ENCODE measurements at places on chromosomes 16 and 17. TPM values are rescaled to one million over a fixed set of nuclear protein-coding genes. Genes with fewer than 3 reads are reported as not detected.
A peak's percentile ranks its signal among the peaks of the same experiment; 100 is the strongest.

GRCh38 chr17:39928858-39929645 is 1.5 kb downstream of the LRRC3C start:
- H3K4me1 ChIP-seq: peaks cover 36% of the 10 kb centered on the region
- peaks cover 5% of the 10 kb centered on the region for H3K36me3 ChIP-seq
- H3K27ac ChIP-seq: no peak overlapping the region
- H3K4me3 ChIP-seq: no peak overlapping the region
- no peaks in the 10 kb centered on the region for H3K27me3 ChIP-seq

- H3K27me3 ChIP-seq: peaks cover 9% of the 10 kb centered on the region
- H3K4me3 ChIP-seq: peak overlapping the region; percentile 49
- H3K27ac ChIP-seq: peak overlapping the region; percentile 55
- peaks cover 32% of the 10 kb centered on the region for H3K4me1 ChIP-seq
- peak; percentile 22 for DNase-seq
- H3K36me3 ChIP-seq: no peaks in the 10 kb centered on the region
These were observed 502 bp downstream of the SMPD3 start for GRCh38 chr16:68447653-68448359.

GRCh38 chr17:4901648-4902344 is 1.1 kb downstream of the CHRNE start:
- peaks cover 41% of the 10 kb centered on the region for H3K27me3 ChIP-seq
- H3K36me3 ChIP-seq: peaks cover 42% of the 10 kb centered on the region
- H3K27ac ChIP-seq: no peak overlapping the region
- H3K4me3 ChIP-seq: no peak overlapping the region

CANT1 gene
- 23.6 TPM for total RNA-seq
